ENCODE measurements at places on chromosomes 11 and 22.

DNA sequence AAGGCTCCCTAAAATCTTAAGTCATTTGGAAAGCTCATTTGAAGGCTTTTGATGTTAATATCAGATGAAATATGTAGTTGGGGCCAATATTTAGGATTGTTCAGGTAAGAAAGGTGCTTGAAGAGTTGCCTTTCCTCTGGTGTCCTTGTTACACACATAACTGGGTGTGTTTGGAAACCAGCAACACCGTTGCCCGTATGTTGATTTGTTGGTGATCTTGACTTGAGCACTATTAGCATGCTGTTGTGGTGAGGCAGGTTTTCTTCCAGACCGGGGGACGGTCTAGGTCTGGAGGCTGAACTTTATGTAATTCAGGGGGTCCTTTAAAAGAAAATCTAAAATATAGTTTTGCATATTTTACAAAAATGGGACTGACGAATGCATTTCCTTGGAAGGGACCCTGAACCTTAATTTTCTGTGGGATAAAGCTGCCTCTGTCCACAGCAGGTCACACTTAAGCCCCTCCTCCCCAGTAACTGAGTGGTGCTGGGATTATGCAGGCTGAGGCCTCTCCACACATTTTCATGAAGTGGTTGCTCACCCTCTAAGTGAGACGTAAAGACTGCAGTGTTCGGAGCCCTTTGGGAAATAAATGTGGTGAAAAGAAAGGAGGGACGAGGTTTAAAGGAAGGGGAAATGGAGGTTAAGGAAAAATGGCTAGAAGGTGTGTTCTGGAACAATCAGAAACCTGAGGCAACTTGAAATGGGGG is 1.8 kb downstream of the YWHAH start:
- DNase-seq: no peak

GRCh38 chr22:42439821-42440674 is 7.8 kb upstream of the NFAM1 start:
- DNase-seq: no peak

- DNase-seq: no peak
Observed at GRCh38 chr11:120239713-120240640, at the start of gene POU2F3. POU2F3 (plus strand) TSS chr11:120240140; CDS start chr11:120240344, 204 bp downstream.

GRCh38 chr22:36245805-36246356 is 6.6 kb upstream of the APOL2 start:
- no peak for DNase-seq

DNA sequence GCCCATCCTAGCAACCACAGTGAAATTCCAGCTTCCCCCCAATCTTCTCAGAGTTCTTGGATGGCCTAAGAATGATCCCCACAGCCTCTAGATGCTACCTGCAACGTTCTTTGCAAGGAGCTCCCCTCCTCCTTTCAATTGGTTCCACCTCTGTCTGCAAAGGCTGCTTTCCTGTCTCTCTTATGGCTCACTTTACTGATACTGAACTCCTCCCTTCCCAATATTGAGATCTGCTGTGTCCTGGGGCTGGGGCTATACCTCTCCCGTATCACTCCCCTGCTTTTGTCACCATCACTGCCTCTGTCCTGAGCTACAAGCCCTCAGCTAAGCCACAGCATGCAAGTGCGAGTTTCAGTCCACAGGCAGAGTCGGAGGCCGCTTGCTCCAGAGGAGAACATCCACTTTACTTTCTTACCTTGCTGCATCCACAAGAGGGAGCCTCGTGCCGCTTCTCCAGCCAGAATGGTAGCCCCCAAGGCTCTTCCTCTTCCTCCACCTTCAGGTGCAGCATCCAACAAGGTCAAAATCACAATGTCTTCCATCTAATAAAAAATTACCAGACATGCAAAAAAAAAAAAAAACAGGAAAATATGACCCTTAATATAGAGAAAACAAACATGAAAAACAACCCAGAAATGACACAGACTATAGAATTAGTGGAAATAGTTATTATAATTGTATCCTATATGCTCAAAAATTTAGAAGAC is 48.6 kb upstream of the TMEM45B start:
- DNase-seq: no peak

- DNase-seq: no peak
Observed at GRCh38 chr11:2516276-2517015, 71.6 kb downstream of the KCNQ1 start.

DNA sequence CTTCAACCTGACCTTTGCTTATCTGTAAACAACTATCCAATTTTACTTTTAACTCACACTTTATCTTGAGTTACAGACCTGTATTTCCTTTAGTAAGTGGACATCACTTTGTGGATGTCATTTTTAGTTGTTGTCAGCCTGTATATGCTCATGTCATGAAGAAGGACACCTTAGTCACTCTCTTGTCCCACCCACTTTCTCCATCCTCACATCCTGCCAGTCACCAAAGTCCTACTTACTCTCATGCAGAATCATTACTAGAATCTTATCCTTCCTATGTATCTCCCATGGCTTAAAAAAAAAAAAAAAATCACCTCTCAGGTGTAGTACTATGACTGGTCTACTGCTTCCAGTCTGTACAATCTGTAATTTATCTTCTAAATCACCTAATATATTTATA is 43.3 kb downstream of the SESN3 start:
- DNase-seq: no peak

DNA sequence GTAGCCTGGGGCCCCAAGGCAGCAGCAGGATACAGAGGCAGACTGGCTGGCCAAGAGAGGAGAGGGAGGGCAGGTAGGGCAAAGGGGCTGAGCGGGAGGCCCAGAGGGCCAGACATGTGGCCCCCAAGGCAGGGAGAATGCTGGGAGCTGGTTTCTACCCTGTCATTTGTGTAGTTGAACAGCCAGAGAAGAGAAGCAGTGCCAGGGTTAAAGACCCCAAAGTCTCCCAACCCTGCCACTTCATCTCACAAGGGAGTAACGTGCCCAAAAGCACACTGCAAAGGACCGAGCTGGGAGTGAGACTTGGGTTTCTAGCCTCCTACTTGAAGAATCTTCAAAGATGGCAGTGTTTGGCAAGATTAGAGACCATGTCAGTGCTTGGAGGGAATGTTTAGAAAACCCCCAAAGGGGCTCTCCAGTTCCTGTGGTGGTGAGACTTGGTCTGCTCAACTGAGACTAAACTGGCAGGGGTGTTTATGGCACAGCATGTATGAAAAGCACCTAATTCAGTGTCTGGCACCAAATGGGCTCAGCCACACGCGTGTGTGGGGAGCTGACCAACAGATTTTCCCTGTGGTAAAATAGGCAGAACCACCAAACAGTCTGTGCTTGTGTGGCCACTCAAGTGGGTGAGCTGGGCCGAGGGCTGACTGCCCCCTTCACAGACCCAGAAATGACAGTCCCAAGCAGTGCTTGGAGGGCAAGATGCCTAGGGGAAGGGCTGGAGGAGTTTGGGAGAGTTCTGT is 68.2 kb upstream of the CLTCL1 start:
- no peak for DNase-seq

- no peak for DNase-seq
Observed at GRCh38 chr11:80898910-80899309, 1458.1 kb upstream of the TENM4 start.

DNA sequence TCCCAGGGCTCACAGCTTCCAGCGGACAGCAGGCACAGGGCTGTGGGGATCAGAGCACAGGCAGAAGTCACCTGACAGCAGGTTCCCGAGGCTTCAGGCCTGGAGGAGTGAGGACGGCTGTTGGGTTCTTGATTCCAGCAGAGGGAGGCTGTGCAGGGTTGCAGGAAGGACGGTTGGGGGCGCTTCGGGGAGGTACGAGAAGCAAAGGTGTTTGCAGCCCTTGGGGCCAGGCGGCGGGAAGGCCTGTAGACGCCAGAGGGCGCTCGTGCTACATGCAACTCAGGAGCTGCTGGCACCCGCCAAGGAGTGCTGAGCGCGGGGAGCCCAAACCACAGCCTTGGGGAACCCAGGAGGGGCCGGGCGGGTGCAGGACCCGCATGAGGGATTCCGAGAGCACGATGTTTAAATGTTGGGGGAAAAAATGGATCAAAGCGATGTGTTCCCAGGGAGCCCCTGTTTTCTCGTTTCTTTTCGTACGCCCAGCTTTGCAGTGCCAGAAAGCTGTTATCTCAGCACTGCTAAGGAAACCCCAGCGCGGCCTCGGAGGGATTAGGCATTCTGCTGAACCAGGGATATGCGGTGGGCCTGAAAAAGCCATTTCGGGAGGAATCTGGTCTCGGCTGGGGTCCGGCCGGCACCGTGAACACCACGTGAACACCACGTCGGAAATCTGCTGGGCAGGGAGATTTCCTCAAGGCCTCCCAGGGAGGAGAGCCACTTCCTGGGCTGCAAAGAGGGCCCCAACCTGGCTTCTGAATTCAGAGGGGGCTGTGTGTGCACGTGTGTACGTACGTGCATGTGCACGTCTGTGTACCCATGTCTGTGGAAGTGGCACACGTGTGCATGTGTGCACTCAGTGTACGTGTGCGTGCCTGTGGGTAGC is 88.1 kb downstream of the KCNQ1 start:
- DNase-seq: peak; percentile 61

GRCh38 chr11:14756349-14756748 is 112.7 kb downstream of the PDE3B start:
- DNase-seq: no peak

- no peak for DNase-seq
Observed at GRCh38 chr22:22853713-22854112, 33.9 kb upstream of the IGLL5 start.

DNA sequence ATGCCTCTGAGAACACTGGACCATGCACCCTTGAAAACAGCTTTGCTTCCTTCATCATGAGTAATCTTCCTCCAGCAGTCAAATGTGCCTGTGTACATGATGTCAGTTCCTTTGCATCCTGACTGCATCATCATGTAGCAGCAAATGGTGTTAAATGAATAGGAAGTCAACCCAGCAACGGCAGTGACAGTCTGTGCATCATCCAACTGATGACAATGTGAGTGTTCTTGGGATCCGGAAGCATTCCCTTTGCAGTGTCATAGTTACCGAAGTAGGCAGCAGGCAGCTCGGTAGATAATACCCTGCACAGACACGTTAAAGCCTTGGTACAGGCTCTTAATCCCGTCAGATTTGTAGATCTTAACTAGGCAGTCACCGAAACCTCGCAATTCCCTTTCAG is 2.5 kb downstream of the WBP2NL start:
- no peak for DNase-seq

- DNase-seq: no peak
Observed at GRCh38 chr22:21103633-21104032, 57.9 kb downstream of the LRRC74B start.

GRCh38 chr11:83192606-83193245 is 786 bp upstream of the ANKRD42 start:
- no peak for DNase-seq

DNA sequence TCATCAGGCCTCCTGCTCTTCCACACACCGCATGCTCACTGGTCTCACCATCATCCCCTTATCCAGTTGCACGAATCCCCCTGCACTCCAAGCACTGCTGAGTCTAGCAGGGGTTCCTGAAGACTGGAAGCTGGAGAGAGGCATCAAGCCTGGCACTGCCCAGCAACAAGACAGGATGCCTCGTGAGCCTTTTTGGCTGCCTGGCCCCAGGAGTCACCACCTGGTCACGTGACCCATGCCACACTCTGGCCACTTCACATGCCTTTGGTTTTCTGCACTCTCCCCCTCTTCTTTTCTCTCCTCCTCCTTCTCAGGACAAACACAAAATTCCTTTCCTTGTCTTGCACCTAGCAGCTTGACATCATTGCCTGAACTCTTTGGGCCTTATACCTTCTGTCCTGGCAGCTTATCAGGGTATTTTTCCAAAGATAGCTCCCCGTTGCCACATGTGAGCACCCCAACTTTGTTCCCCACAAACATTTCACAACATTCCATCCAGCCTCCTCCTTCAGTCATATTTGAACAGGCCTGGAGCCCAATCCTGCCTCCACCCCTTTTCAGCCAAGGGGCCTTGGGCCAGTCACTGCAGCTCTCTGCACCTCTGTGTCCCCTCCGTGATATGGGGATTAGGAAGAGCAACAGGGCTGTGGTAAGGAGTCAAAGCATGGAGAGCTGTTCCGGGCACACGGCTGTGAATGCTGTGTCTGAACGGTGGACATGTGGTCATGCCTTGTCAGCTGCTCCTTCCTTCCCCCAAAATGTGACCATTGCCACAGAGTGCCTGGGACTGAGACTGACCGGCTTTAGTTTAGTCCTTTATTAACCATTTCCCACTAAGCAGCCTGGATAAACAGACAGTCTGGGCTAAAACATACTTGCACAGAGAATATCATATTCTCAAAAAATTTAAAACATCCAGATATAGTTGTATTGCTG is 2.8 kb upstream of the PACSIN2 start:
- no peak for DNase-seq

- no peak for DNase-seq
Observed at GRCh38 chr11:58330861-58331260, 28.0 kb downstream of the OR5B17 start.

- no peak for DNase-seq
Observed at GRCh38 chr11:83241291-83241946, 44.7 kb downstream of the CCDC90B start.

- DNase-seq: no peak
Observed at GRCh38 chr11:38136887-38137286, 1538.9 kb upstream of the RAG2 start.

DNA sequence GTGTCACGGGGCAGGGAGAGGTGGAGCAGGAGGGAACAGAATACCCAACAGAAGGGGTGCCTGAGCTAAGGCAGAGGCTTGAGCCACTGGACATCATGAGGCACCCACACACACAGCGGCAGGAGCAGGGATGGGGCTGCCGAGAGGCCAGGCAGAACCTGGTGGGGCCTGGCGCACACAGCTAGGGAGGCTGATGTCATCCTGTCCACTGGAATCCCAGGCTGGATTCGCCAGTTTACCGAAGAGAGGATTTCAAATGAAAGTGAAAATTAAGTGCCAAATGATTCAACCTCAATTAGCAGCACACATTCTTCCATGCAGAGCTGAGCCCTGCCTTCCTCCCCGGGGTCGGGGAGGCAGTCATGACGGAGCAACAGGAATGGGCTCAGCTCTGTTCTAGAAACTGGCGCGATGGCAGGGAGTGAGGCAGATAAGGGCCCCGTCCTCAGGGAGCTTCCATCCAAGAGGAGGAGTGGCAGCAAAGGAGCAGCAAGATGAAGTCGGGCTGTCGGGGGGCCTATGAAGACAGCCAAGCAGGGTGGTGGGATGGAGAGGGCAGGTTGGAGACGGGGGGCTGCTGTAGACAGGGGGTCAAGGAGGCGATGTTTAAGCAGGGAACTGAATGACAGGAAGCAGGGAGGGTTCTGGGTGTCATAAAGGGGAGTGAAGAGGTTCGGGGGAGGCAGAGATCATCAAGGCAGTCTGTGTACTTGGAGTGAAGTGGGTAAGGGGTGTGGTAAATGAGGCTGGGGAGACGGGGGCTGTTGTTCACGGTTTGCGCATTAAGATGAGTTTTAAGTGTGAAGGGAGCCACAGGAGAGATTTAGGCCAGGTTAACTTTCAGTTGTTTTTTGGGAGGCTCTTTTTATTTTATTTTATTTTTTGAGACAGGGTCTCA is 6.4 kb downstream of the RAC2 start:
- no peak for DNase-seq

DNA sequence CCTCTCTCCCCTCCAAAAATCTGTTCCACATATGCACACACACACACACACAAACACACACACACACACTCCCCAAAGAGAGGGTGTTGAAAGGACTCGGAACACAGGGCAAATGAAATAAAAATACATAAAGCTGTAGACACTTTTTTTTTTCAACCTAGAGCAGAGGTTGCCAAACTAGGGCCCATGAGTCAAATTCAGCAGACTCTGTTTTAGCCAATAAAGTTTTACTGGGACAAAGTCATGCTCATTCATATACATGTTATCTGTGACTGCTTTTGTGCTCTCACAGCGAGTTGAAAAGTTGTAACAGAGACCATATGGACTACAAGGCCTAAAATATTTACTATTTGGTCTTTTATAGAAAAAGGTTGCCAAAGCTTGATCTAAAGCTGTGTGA is 8.9 kb downstream of the IMMP1L start:
- DNase-seq: no peak

GRCh38 chr11:85182441-85183387 is 444.4 kb downstream of the DLG2 start:
- no peak for DNase-seq

All from T1000 (cell line).